ENCODE measurements at places on chromosomes 1 and 21.

- DNase-seq = no peak
Measured at GRCh38 chr1:52640697-52641096, 7.7 kb downstream of the SHISAL2A start.

DNA sequence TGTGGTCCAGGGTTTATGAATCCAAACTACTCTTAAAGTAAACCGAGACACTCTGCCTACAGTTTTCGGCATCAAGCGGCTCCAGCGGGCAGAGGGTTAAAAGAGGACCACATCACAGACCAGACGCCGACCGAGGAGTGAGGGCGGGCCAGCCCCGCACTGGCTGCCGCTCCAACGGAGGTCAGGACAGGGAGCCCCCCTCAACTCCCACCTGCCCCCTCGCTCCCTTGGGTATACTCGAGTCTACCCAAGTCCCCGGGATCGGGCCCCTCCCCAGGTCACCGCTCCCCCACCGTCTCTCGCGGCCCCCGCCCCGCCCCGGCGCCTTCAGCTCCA is 312 bp downstream of the ARNT start:
- DNase-seq = peak; percentile 81

GRCh38 chr1:6711174-6711573 is 9.6 kb upstream of the DNAJC11 start:
- no peak for DNase-seq

DNA sequence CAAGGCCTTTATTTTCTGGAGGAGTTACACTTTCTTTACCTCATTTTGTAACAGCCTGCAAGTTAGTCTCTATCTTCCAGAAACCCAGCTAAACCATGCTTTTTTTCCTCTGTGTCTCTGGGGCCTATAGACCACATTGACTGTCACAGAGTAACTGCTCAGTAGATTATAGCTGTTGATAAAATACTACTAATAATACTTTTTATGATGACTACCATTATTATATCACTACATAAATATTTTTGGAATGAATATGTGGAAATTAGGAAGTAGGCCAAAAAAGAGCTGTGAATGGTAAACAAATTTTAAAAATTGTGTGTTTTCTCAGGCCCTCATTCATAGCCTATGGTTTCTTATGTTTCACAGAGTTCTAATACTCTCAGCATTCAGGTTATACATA is 233.1 kb upstream of the USP24 start:
- DNase-seq = no peak

GRCh38 chr1:113804421-113805255 is 7.6 kb downstream of the RSBN1 start:
- DNase-seq = no peak
